ENCODE measurements at places on chromosomes 13 and 19.

DNA sequence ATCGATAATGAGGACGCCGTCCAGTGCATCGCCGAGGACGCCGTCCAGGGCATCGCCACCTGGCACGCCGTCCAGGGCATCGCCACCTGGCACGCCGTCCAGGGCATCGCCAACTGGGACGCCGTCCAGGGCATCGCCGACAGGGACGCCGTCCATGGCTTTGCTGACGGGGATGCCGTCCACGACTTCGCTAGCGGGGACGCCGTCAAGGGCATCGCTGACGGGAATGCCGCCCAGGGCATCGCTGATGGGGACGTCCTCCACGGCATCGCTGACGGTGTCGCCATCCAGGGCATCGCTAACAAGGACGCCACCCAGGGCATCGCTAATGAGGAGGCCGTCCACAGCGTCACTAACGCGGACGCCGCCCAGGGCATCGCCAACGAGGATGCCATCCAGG, 946.5 kb downstream of the TUBA3C start:
- DNase-seq, result no peak

- DNase-seq, result no peak
Measured at GRCh38 chr13:77033717-77034302, 6.9 kb upstream of the FBXL3 start.

DNA sequence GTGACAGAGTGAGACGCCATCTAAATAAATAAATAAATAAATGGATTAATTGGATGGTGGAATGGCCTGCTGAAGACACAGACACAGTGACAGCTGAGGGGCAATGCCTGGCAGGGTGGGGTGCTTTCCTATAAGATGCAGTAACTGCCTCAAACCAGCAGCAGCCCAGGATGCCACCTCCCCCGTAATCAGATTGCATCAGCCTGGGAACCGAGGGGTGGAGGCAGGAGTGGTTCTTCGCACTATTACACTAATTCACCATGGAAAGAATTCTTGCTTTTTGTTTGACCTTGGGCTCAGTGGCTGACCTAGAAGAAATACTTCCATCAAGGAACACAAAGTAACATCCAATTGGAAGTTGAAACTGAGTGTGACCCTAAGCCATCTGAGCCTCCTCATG, 31.6 kb upstream of the USP12 start:
- no peak for DNase-seq

- no peak for DNase-seq
Measured at GRCh38 chr13:73451221-73452029, 392.6 kb downstream of the KLF5 start.

- no peak for DNase-seq
Measured at GRCh38 chr13:34078334-34078999, 260.5 kb downstream of the RFC3 start.

GRCh38 chr13:44416301-44416700, 42.7 kb downstream of the SERP2 start:
- DNase-seq, result no peak

DNA sequence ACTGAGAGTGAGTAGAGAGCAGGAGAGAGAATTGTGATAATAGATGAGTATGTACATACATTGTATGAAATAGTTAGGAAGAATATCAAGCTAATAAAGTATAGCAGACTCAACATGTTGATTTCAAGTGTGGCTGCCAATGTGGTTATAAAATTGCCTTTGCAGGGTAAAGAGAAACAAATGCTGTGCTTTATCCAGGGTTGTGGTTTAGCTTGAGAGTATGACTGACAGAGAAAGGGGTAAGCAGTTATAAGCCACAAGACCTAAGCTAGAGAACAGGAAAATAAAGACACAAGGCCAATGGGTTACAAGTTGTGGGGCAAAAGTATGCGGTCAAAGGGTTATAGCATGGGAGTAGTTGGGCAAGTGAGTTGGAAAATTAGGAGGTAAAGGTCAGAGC, 1217.5 kb downstream of the DIAPH3 start:
- no peak for DNase-seq
